ENCODE measurements at places on chromosomes 5 and 9.

- no peak for DNase-seq
Observed at GRCh38 chr5:91049800-91050199, 333.3 kb downstream of the ARRDC3 start.

DNA sequence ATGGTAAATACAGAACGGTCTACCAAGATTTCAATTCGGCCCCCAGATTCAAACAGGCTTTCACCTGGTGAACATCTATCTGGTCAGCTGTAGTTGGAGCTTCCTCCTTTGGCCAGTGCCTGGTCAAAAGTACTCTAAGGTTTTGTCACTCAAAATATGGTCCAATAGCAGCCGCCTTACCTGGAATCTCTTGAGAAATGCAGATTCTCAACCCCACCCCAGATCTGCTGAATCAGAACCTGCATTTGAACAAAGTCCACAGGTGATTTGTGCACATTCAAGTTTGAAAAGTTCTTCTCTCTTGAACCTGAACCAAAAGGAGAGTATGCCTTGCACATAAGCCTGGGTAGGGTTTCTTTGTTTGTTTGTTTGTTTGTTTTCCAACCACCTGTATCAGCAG, 17.6 kb upstream of the WHRN start:
- DNase-seq = no peak

DNA sequence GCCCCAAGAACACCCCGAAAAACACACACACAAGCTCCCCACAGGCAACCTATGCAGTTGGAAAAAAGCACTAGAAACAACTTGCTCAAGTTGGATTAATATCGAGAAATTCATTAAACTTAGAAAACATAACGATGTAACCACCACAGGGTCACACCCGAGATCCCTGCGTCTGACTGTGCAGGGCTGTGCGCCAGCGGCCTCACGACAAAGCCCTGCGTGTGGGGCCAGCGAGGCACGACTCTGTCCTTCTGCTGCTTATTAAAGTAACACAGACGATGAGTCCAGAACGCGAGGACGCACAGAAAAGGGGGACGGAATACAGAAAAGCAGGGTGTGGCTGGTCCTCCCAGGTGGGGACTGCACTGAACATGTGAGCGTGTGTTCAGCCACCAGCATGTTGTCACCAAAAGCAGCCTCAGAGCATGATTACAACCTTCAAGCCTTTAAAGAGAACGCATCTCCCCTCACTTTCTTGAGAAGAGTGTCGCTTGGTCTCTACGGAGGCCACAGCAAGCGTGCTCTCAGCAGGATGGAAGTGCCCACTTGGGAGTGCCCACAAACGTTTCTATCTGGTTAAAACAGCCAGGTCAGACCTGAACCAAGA, 14.4 kb downstream of the SLC12A7 start:
- no peak for DNase-seq

- no peak for DNase-seq
Observed at GRCh38 chr5:57937025-57937424, 454.4 kb upstream of the ACTBL2 start.

- DNase-seq = no peak
Observed at GRCh38 chr5:141773779-141774562, 91.9 kb upstream of the ARAP3 start.

DNA sequence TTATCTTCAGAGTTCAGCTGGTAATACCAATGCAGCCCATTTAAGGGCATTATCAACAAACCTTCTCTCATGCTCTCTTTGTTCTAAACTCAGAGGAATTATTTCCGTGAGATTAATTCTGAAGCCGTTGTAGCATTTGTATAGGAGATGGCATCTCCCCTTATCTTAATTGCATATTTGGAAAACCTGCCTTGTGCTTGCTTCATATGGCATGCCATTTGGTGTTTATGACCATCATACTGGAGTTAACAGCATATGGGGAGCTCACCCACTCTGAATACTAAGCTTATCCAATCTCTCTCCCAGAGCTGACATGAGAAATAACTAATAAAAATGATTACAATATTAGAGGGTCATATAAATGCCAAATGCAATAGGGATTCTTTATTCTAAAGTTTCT, 243.2 kb downstream of the BRINP1 start:
- DNase-seq = no peak

- no peak for DNase-seq
Observed at GRCh38 chr5:151947931-151948608, 23.4 kb upstream of the GLRA1 start.

DNA sequence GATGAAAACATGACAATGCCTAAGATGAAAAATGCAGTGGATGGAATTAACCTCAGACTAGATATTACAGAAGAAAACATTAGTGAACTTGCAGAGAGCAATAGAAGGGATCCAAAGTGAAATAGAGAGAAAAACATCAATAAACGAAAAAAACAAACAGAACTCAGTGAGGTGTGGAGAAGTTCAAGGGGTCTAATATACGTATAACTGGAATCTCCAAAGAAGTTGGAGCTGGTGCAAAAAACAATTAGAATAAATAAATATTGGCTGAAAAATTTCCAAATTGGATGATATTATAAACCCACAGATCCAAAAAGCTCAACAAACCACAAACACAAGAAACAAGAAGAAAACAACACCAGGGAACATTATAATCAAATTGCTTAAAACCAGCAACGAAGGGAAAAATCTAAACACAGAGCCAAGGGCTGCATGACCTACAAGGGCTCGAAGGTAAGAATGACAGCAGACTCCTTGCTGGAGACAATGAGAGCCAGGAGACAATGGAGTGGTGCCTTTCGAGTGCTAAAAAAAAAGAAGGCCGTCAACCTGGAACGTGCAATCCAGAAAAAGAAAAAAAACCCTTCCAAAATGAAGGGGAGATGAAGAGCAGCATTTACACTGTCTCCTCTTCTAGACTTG, 11.8 kb downstream of the FAM163B start:
- DNase-seq = no peak
